ENCODE measurements at places on chromosomes 16 and 17. TPM values are rescaled to one million over a fixed set of nuclear protein-coding genes. Genes with fewer than 3 reads are reported as not detected.

The ZNF668 gene
- 8.3 TPM for total RNA-seq

The LGALS9 gene
- total RNA-seq: 185 TPM

The DDX52 gene
- 20.9 TPM for total RNA-seq

The G6PC1 gene
- not detected for total RNA-seq

The FBXW10 gene
- total RNA-seq: not detected

The RHOT2 gene
- 92.5 TPM for total RNA-seq

The DHRS7C gene
- total RNA-seq: not detected

The GEMIN4 gene
- 23.0 TPM for total RNA-seq

The IL21R gene
- total RNA-seq: 3.9 TPM

The DHX8 gene
- total RNA-seq: 50.8 TPM

The HIRIP3 gene
- 20.3 TPM for total RNA-seq

The ADCY9 gene
- 49.6 TPM for total RNA-seq

The LMF1 gene
- 19.0 TPM for total RNA-seq

The RNPS1 gene
- total RNA-seq: 116 TPM

The AIPL1 gene
- not detected for total RNA-seq

The MRPS7 gene
- 34.7 TPM for total RNA-seq

The KRT33B gene
- not detected for total RNA-seq

The TMC8 gene
- total RNA-seq: 26.6 TPM

The ABCC12 gene
- not detected for total RNA-seq

The ABCA3 gene
- 598 TPM for total RNA-seq

The EXOC3L1 gene
- 17.1 TPM for total RNA-seq

The NACA2 gene
- not detected for total RNA-seq

The TUBG2 gene
- total RNA-seq: 19.8 TPM

The FBXO39 gene
- total RNA-seq: 0.49 TPM

The EPOP gene
- 2.1 TPM for total RNA-seq

The KIF19 gene
- total RNA-seq: 0.23 TPM

The UNC45B gene
- 0.14 TPM for total RNA-seq

The IGSF6 gene
- total RNA-seq: 88.4 TPM

The KRT9 gene
- not detected for total RNA-seq

All from upper lobe of right lung (tissue), 1 donor.